Activated CD4-positive, CD25-positive, alpha-beta regulatory T cell treated with anti-CD3 and anti-CD28 coated beads, Interleukin-2, amount 50 U/mL, for 72 hours (primary cell): ENCODE measurements at places on chromosomes 4 and X.

GRCh38 chr4:27276307-27277073 is 415.8 kb downstream of the STIM2 start:
- DNase-seq, result no peak

GRCh38 chrX:41921492-41922430 is 1.6 kb downstream of the CASK start:
- no peak for DNase-seq

GRCh38 chr4:83207497-83208101 is 77.0 kb downstream of the COQ2 start:
- DNase-seq, result no peak

DNA sequence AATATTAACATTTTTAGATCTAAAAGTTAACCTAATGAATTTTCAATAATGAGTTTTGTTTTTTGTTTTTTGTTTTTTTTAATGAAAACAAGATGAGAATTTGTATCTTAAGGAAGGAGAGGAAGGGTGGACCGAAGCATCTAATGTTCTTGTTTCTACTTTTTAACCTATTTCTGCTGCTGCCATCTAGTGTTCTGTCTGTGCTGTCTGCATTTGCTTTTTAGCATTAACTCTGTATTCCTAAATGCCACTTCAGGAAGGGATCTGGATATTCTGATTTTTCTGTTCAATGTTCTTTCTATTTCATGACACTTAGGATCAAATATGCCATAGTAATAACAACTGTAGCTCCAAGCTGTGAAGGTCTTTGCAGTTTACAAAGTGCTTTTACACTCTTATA is 161.7 kb downstream of the BRWD3 start:
- no peak for DNase-seq

DNA sequence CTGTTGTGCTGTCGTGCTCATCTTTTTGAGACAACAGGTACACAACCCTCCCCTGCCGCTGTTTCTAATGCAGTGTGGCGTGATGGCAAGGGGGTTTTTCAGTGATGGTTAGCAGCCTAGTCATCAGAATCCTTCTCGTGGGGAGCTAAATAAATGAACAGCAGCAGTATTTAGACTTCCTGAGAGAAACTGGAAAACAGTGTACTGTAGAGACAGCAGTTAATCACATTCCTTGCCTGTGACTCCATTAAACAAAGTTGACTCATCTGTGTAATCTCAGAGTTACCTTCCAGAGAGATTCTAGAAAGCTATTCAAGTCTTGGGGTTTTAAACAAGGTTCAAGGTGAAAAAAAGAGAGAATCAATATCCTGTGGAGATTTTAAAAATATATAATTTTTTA is 1753.2 kb upstream of the PCDH7 start:
- DNase-seq, result no peak

GRCh38 chrX:133373386-133374079 is 41.8 kb downstream of the GPC4 start:
- DNase-seq, result no peak
